ENCODE measurements at places on chromosomes 6 and 20.

GRCh38 chr6:122736163-122736562, 43.4 kb upstream of the FABP7 start:
- no peak for DNase-seq

GRCh38 chr6:25085756-25086155, 150.0 kb upstream of the RIPOR2 start:
- DNase-seq: no peak

DNA sequence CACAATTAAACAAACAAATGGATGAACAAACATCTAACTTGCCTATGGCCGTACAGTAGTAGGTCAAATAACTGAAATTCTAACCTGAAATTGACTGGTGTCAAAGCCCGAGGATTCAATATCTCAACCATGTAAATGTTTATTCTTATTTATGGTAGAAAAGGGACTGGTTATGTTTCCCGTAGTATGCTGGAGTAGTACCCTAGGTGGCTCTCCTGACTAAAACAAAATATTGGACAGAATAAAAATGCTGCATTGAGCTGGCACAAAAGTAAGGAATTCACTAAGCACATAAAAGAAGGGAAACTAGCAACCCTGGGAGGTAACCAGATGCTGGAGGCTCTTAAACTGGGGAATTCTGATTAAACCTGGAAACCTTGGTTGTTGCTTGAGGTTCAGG, 117.1 kb upstream of the PREP start:
- DNase-seq: no peak

- no peak for DNase-seq
Measured at GRCh38 chr20:24627926-24628325, 158.5 kb downstream of the SYNDIG1 start.

GRCh38 chr6:107439406-107439805, 20.0 kb downstream of the PDSS2 start:
- no peak for DNase-seq

DNA sequence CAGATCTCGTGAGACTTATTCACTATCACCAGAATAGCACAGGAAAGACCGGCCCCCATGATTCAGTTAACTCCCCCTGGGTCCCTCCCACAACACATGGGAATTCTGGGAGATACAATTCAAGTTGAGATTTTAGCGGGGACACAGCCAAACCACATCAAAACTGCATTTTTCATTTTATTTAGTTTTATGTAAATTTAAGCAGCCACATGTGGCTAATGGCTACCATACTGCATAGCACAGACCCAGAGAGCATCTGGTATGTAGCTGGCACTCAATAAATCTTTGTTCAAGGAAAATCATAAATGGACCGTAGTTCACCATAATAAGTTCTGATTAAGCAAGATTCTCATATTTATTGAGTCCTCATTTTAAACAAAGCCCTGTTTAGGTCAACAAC, 15.3 kb downstream of the GFOD1 start:
- no peak for DNase-seq

DNA sequence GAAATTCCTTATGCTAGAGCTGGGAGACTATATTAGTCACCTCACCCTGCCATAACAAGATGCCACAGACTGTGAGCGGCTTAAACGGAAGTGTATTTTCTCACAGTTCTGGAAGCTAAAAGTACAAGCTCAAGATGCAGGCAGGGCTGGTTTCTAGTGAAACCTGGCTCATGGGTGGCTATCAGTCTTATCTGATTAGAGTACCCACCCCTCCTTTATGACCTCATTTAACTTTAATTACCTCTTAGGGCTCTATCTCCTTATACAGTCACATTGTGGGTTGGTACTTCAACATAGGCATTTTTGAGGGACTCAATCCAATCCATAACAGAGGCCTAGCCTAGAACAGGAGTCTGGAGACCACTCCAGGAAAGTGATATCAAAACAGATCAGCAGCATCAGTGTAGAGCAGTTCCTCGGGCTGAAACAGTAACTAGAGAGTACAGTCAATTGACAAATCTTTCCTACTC, 2.3 kb upstream of the SNRNP48 start:
- no peak for DNase-seq

DNA sequence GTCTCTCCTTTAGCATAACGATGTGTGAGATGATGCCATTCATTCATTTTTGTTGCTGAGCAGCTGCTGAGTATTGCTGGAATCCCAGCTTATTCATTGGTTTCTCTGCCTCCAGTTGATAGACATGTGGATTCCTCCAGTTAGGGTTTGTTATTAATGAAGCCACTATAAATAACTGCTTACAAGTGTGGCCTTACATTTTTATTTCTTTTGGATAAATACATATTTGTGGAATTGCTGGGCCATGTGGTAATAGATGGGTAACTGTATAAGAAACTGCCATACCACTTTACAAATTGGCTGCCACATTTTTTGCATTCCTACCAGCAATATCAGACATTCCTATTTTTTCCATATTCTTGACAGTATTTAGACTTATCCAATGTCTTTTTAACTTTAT, 2.6 kb upstream of the HLA-B start:
- DNase-seq: no peak

DNA sequence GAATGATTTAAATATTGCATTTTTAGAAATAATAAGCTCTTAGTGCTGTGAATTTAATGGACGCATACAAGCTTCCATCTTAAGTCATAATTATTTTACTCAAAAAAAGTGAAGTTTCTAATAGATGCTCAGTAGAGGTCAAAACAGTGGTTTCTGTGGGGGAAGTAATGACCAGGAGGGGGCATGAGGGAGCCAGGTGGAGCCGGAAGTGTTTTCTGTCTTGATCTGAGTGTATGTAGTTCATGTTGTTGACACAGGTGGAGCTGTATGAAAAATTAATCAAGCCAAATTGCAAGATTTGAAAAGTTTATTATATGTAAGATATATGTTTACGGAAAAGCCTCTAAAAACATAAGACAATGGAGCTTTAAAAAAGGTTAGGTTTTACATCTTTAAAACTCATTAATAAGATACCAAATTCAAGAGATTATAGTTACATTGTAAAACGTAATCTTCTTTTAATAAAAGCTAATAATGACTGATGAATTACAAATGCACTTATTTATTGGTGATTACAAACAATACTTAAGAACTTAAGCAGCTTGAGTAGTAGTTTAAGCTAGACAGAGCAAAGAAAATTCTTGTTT, 68.0 kb downstream of the PLAGL1 start:
- peak; percentile 25 for DNase-seq

GRCh38 chr6:155382338-155382685, 68.0 kb upstream of the TFB1M start:
- no peak for DNase-seq

Data from NK-92 treated with Interleukin-12 subunit alpha and Interleukin-12 subunit beta, amount 100 ng/mL, for 24 hours (cell line).